Activated CD8-positive, alpha-beta memory T cell treated with anti-CD3 and anti-CD28 coated beads, Interleukin-2, amount 50 U/mL, for 48 hours (primary cell): ENCODE measurements at places on chromosomes 11 and 22.

GRCh38 chr11:122862091-122862490, 20.5 kb upstream of the JHY start:
- no peak for DNase-seq

DNA sequence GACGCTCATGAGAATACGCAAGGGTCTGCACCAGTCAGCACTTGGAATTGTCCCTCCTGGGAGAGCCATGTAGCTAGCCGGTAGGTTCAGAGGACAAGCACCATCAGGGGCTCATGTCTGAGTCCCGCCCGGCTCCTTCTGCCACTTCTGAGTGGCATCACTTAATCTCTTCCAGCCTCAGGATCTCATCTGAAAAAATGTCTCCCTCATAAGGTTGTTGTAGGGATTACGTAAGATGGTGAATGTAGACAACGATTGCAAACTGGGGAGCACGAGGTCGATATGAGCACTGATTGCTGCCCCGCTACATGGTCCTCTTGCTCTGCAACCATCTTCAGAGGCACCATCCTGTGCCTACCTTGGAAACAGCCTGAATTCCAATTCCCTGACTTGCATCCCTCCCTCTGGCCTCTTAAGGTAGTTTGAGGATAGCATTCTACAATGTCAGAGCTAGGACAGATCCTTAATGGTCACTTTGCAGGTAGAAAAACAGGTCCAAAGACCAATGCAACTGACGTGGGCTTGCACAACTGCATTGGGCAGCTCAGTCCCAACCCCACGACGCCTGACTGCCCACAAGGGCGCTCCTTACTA, 115.8 kb upstream of the TMEM45B start:
- DNase-seq: no peak

GRCh38 chr22:37381489-37381888, 45.8 kb downstream of the ELFN2 start:
- DNase-seq: no peak

DNA sequence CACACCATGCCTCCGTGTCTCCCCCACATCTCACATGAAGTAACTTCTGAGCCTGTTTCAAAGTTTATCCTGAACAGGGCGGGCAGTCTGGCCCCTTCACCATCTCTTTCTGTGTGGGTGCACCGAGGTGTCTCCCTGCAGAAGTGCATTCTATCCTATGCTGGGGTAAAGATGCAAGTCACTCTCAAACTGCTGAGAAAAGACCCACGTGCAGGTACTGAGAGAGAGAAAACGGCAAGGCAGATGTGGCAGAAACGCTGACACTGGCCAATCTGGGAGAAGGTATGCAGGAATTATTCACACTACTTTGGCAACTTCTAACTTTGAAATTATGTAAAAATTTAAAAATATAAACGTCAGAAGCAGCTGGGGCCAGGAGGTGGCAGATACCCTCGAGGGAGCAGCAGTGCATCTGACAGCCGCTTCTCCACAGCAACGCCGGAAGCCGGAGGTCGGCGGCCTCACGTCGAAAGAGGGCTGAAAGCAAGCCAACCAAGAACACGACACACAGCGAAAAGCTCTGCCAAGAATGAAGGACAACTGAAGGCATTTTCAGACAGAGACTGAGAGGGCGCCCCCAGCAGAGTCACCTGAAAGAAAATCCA, 34.2 kb upstream of the MOB2 start:
- DNase-seq: no peak

GRCh38 chr11:11380883-11381282, 27.8 kb upstream of the CSNK2A3 start:
- no peak for DNase-seq

DNA sequence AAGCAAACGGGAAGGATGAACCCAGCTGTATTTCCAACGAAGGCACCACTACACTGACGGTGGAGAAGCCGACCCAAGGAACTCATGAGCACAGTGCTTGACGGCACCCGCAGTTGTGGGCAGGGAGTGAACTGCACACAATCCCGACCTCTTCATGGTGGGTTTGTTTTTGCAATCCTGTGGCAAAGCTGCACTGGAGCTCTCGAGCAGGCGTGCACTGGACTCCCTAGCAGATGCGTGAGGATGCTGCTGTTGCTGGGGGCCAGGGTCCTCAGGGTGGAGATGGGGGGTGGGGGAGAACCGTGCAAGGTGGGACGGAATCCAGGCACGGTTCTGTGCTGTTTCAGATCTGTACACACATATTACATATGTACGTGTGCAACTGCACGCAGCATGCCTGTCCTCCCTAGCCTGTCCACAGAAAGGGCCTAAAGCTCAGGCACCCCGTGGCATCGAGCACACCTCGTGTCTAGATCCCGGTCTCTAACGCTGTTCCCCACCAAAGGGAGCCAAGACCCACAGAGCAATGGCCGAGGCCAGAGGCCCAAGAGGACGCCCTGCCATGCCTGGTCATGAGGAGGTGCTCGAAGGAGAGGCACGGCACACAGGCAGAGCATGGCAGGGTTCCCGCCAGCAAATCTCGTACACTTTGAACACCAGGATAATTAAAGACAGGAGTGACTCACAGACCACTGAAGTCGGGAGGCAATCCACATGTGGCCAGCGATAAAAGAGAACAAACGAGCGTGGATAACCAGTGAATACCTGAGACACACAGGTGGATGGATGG, 17.6 kb downstream of the ALG12 start:
- no peak for DNase-seq

- no peak for DNase-seq
Observed at GRCh38 chr22:41052661-41053490, 39.5 kb upstream of the EP300 start.
